ENCODE measurements at places on chromosomes 1 and 21. TPM values are rescaled to one million over a fixed set of nuclear protein-coding genes. Genes with fewer than 3 reads are reported as not detected.

The LYPLA2 gene
- 26.8 TPM for total RNA-seq

The ABCG1 gene
- total RNA-seq = 7.3 TPM

DNA sequence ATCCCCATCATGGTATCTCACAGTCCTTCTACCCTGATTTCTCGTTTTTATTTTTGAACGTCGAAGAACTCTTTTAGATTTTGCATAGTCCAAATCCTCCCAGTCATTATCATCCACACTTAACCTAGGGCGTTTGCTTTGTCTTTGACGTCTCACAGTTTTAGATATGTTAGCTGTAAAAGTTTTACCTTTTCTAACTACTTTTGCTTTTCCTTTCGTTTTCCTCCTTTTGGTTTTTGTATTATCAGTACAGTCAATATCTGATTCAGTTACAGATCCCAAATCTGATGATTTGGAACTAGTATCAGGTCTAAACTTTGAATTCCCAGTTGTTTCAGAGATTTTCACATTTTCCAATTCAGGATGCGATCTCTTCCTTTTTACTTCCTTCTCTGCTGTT, 13.1 kb upstream of the PSMG1 start:
- DNase-seq = no peak

DNA sequence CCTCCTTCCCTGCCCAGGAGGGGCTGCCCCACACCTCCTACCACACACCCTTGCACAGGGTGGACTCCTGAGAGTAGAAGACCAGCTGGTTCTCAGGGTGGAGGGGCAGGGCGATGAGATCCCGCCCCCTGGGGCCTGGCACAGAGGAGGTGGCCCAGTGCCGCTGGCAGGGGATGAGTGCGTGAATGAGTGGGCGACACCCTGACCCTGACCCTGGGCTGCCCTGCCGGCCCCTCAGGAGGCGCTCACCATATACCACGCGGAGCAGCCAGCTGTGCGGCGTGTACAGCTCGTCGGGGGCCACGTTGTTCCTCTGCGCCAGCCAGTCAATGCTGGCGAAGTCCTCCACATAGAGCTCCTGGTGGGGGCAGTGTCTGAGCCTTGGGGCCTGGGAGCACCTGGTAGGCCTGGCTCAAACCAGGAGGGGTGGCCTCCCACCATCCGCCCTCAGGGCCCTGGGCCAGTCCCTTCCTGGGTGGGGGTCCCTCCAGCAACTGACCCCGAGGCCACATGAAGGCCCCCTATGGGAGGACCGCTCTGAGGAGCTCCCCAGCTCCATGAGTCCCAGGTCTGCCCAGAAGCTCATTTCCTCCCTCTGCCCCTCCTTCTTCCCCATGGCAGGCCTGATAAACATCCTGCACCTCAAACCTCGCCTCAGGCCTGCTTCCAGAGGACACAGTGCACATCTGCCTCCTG, 13.0 kb downstream of the LSS start:
- DNase-seq = no peak

The HMGN1 gene
- total RNA-seq = 54.5 TPM

GRCh38 chr1:38270849-38271633, 224.4 kb upstream of the POU3F1 start:
- no peak for DNase-seq

DNA sequence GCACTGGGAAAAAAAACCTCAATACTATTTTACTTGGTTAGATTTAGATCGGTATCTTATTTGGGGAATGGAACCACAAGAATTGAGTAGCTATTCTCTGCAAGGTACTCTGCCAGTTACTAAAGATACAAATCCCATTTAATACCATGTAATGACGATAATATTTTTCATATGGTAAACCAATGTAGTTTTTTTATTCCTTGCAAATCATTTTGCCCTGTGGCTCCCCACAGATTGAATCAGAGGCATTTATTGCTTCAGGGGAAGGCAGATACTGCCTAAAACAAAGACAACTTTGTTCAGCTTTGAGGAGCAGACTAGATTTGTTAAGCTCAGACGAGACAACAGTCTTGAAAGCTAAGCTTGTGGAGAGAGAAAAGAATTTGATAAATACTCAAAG, 226.7 kb upstream of the RUNX1 start:
- no peak for DNase-seq

DNA sequence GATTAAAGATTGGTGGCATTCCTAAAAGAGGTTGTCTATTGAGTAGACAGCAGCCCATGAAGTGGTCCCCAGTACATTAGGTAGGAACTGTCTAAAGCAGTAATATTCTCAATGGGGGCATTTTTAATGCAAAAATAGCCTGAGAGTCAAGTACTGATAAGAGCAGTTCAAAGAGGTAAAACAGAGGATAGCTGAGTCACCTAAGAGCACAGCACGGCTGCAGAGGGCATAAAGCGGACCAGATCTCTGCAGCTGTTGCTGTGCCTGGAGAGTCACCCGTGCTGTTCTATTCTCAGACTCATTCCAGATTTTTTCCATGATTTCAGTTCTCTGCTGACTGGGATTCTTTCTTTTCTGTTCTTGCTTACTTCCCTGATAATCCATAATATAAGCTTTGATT, 313.2 kb downstream of the OLFM3 start:
- no peak for DNase-seq

The DNAJC6 gene
- total RNA-seq = 2.0 TPM

Measured in Right ventricle myocardium superior (tissue), 1 donor.